ENCODE measurements at places on chromosomes 3 and 15. TPM values are rescaled to one million over a fixed set of nuclear protein-coding genes. Genes with fewer than 3 reads are reported as not detected.

DNA sequence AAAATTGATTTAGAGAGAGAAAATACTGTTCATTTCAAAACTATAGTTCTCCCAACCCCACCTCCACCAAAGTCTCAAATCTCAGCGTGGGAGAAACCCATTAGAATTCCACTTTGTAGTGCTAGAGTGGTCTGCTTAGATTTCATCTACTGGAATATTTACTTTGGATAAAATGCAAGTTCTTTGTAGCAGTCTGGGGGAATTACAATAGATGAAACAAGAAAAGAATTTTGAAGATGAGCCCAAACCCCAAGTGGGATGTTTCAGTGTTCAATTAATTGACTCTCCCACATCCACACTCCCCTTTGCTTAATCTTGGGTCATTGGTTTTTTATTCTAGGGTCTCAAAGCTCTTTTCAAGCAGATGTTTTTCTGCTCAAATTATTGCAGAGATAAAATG lies 97.8 kb downstream of the RPL22L1 start:
- no peak for DNase-seq

GRCh38 chr3:15165061-15165460 lies 41.0 kb upstream of the CAPN7 start:
- no peak for DNase-seq

GRCh38 chr15:29695489-29696167 lies 126.6 kb downstream of the TJP1 start:
- no peak for DNase-seq

- DNase-seq: no peak
These were observed 15.7 kb downstream of the ACAN start for GRCh38 chr15:88818920-88819319.

Gene MKRN3
- total RNA-seq: 1.4 TPM

- no peak for DNase-seq
These were observed 28.7 kb downstream of the LRRK1 start for GRCh38 chr15:100947760-100948429.

DNA sequence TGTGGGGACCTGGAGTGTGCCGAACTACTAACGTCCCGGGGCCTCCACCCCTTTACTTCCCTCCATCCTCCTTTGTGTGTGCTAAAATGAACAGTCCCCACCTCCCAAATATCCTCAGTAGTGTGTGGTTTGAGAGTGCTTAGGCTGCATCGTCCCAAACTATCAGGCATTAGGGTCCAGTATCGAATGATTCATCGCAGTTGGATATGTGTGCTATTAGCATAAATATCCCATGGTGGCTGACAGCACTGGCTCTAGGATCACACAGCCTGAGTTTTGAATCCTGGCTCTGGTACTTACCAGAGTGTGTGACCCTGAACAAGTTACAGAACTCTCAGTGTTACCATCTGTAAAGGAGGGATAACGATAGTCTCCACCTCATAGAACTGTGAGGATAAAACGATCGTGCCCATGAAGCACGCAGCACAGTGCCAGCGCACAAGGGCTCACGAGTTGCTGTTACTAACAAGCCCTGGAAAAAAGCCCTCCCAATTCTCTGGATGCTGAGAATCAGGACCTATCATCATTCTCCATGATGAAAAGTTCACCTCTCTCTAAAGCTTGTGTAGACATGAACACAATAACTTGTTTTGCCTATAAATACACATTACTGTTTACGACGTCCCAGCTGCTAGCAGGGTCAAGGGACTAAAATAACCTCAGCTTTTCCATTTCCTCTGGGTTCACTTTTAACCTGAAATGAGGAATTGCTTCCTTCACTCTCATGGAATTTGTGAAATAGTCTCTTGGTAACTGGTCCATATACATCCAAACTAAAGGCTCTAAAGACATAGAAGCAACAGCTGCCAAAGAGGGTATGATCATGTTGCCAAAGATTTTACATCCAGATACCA lies 51.0 kb downstream of the VGLL4 start:
- DNase-seq: no peak

Gene NSMCE3
- total RNA-seq: 8.7 TPM

DNA sequence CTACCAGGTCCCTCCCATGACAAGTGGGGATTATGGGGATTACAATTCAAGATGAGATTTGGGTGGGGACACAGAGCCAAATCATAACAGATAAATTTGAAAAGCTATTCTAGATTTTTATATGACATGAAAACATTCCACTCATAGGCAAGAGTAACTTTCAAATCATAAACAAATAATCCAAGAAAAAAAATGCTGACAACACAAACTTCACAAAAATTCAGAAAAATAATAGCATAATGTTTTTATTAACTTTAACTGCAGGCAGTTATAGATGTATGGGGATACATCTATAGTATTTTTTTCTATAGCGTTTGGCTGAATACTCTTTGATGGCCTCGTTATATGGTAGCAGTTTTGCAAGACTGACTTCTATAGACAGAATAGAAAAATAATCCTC lies 243.1 kb downstream of the ADAMTSL3 start:
- DNase-seq: no peak

Gene AQP9
- not detected for total RNA-seq

Gene ATP11B
- 112 TPM for total RNA-seq

Gene DISP2
- 0.37 TPM for total RNA-seq

DNA sequence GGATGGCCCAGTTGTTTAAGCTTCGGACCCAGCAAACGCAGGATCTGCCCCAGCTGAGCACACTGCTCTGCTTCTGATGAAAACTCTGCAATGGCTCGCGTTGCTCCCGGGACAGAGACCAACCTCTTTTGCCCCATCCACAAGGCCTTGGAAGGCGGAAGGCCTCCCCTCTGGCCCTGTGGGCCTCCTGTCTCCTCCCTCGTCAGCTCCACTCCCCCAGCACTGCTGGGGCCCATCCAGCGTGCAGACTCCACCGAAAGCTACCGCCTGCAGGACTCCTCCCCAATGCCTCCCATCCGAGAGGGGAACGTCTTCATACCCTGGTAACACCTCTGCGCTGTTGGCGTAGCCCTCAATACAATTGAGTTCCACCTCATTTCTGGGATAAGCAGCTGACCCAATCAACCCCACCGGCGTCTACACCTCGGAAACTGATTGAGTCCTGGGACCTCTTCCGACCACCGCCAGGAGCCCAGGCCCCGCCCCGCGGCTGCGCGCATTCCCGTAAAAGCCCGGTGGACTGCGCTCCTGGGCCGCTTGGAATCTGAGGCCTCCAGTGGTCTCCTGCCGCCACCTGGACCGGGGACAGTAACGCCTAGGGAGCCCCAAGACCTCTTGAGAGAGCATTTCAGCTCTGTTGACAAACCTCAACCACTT lies at the start of gene PRR23E:
Gene PRR23E, plus strand, starts transcription at position 556 of the 657 bp plus-strand sequence. CDS start 3,555 bp downstream, outside the sequence.
- peak; percentile 37 for DNase-seq

Data from activated CD8-positive, alpha-beta memory T cell treated with anti-CD3 and anti-CD28 coated beads, Interleukin-2, amount 10 ng/mL, durations not matched to agents 7 days and 5 days (primary cell).